ENCODE measurements at places on chromosomes 2 and 18. TPM values are rescaled to one million over a fixed set of nuclear protein-coding genes. Genes with fewer than 3 reads are reported as not detected.

SERPINB10 gene
- polyA plus RNA-seq, result 0.40 TPM

- no peak for DNase-seq
These were observed 38.9 kb upstream of the ATIC start for GRCh38 chr2:215272918-215273317.

AGAP1 gene
- polyA plus RNA-seq, result 21.2 TPM

DNA sequence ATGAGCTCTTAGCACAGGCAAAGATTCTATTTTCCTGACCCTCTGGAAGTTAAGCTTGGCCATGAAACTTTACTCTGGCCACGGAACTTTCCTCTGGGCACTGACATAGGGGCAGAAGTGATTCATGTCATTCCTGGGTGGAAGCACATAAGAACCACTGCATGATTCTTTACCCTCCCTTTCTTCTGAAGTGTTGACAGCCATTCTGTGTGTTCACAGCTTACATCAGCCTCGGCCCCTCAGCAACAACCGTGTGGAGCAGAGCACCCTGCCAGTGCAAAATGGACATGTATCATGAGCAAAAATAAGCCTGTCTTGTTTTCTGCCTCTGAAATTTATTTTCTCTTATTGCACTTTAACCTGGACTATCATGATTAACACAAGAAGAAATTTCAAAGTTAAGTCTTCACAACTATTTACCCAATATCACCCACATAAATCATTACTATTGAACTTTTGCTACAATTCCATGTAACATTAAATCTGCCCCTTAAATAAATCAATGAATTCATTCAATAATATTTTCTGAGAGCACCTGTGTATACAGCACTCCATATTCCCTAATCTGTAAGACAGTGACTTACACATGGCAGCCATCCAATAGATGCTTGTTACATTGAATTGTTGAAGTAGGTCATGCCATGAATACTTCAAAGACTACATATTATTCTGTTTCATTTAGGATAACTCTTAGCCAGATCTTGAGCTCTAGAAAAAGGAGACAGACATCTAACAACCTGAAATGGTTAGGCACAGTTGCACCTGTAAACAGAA, 531.9 kb downstream of the IRS1 start:
- no peak for DNase-seq

- no peak for DNase-seq
These were observed 332.3 kb downstream of the ETAA1 start for GRCh38 chr2:67729474-67729873.

POTEI gene
- not detected for polyA plus RNA-seq

DNA sequence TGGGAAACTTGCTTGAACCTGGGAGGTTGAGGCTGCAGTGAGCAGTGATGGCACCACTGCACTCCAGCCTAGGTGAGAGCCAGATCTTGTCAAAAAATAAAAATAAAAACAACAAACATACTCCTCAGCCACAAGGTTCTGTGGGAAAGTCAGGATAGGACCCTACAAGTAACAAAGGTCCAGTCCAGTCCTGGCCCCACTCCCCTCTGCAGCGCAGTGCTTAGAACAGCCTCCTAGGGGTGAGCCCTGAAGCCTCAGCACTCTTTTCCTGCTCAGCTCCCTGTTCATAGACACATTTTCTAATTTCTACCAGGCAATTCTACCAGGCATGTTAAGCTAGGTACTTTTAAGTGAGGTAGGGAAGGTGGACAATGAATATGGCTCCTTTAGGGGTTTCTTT, 22.2 kb upstream of the SDC1 start:
- DNase-seq, result no peak

NDC80 gene
- 27.2 TPM for polyA plus RNA-seq

GRCh38 chr2:11004199-11004598, 92.5 kb downstream of the KCNF1 start:
- no peak for DNase-seq

DNA sequence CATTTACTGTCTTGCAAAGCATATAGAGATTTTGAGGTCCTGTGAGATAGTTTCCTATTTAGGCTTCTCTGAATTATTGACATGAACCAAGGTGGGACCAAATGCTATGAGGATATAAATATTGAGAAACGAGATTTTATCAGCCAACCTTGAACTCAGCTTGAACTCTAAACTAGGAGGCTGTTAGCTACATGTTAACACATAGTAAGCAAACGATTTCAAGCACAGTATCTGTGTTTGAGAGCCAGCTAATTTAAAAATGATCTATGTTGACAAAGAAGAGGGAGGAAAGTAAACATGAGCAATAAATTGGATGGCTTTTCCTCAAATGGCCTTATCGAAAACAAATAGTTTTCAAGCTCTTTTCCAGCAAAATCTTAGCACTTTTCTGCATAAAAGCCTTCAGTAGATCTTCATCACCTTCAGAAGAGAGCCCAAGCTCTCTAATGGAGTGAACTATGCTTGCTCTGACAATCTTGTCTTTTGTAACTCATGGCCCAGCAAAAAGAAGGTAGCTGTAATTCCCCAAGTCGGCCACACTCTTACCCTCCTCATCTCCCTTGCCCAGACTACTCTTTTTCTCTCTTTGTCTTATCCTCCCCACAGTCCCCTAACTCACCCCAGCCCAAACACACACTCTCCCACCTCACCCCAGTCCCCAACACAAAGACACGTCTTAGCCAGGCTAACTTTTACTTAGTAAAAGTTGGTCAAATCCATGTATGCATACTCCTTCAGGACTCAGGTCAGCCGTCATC, 14.7 kb downstream of the CD28 start:
- no peak for DNase-seq

GRCh38 chr2:234912437-234912836, 39.4 kb upstream of the SH3BP4 start:
- DNase-seq, result no peak

CKAP2L gene
- polyA plus RNA-seq, result 12.8 TPM

DNA sequence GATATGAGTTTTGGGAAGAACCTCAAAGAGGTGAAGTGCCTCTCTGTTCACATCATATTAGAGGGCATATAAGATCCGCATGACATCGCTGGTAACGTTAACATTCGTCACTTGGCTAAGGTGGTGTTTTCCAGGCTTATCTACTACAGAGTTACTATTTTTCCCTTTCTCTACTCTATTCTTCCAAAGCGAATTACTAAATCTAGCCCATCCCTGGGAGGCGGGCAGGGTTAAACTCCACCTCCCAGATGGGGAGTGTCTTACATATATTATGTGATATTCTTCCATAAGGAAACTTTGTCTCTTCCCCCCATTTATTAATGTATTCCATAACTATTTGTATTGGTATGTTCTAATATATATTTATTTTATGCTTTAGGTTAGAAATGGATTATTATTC, 293.9 kb downstream of the CYRIA start:
- no peak for DNase-seq

- no peak for DNase-seq
These were observed 18.1 kb upstream of the LOXHD1 start for GRCh38 chr18:46675112-46675511.

GALNT3 gene
- polyA plus RNA-seq, result 14.8 TPM

GRCh38 chr2:200199576-200200263, 106.8 kb upstream of the SPATS2L start:
- DNase-seq, result no peak

GRCh38 chr2:196239622-196240587, 68.5 kb upstream of the STK17B start:
- DNase-seq, result no peak

DNA sequence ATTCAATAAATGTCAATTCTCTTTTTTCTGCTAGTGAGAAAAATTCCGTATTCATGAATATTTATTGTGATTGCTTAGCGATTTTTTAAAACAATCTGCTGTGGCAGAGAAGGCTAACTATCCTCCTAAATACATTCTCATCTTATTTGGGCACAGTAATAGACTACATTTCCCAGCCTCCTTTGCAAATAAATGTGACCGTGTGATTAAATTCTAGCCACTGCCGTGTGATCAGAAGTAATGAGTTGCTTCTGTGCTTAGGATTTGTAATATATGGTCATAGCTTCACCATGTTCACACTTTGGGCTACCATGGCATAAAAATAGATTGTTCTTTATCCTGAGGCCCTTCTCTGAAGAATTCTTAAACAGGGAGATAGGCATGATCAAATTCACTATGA, 179.6 kb downstream of the FAM124B start:
- DNase-seq, result no peak

DNA sequence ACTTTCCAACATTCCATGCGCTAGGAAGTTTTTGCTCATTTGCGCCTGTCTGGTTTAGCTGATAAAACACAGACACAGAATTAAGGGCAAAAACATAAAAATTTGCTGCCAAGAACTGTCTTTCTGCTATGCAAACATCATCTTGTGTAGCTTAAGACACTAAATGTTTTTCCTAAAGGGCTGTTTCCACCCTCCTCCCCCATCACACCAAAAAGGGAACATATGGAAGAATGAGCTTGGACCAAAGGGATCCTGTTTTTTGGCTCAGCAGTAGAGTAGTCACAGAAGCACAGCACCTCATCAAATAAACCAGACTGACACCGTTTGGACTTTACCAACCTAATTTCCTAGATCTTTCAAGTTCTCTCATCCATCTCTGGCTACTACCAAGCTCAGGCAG, 210.1 kb downstream of the ZNF521 start:
- DNase-seq, result no peak

GRCh38 chr2:1864301-1864980, 120.1 kb upstream of the PXDN start:
- no peak for DNase-seq

RNF144A gene
- polyA plus RNA-seq, result 62.2 TPM

DNA sequence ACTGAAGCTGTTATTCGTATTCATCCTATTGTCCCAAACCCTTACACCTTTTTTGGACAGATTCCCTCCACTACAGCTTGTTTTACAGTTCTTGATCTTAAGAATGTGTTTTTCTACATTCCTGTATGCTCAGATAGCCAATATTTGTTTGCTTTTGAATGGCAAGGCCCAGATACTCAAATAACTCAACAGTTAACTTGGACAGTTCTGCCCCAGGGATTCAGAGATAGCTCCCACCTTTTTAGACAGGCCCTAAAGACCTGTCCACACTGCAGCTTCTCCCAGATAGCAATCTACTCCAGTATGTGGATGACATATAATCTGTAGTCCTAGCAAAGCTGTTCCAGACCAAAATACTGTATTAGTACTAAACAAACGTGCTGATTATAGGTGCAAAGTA, 7.1 kb upstream of the AGXT start:
- no peak for DNase-seq
